ENCODE measurements at places on chromosomes 12 and 14. TPM values are rescaled to one million over a fixed set of nuclear protein-coding genes. Genes with fewer than 3 reads are reported as not detected.

DNA sequence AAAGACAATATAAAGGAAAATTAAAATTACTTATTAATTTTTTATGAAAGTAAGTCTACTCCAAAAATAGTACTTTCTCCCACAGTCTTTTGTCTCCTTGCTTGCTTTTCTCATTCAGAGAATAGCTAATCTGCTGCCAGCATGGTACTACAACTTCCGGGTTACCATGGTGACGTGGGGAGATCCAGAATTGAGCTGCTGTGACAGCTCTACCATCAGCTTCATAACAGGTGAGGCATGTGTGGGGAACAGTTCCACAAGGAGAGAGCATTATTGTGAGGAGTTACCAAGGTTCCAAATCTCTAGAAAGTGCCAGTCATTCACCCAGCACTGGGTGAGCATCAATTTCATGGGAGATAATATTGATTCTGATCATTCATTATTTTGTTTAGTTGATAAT, 197.8 kb downstream of the PTPRO start:
- no peaks in the 10 kb centered on the region for H3K27me3 ChIP-seq
- no peak for DNase-seq
- H3K4me3 ChIP-seq: no peak overlapping the region
- peaks cover 3% of the 10 kb centered on the region for H3K4me1 ChIP-seq
- H3K36me3 ChIP-seq: no peaks in the 10 kb centered on the region

DNA sequence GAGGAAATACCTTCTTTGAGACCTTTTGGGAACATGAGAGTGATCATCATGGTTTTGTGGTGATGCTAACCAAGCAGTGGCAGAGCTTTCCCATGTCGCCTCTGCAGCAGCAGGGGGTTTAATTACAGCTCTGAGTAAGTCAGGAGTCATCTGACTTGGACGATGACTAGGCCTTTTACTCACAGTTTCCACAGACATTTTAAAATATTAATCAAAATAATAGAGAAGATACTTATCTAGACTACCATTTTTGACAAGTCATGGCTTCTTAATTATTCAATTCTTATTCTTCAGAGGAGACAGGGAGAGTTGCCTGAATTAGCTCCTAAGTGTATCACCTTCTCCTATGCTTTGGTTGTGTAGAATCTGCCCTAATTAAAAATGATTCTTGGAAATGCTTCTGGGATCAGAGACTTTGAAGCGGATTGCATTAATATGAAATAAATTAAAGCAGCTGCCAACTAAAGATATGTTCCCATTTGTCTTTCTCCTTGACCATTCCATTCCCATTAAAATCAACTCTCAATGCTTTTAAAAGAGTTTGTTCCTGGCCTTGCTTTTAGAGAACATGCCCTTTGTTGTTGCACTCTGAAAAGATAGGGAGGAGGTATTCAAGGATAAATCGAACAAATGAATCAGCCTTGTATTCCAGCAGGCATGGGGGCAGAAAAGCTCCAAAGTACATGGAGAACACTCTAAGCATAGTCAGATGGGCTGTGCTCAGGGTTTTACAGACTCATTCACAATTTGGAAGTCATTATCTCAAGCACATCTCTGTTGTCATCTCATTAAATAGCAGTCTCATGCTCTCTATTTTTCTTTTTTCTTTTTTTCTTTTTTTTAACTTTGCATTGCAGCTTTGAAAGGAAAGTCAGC, 7.7 kb upstream of the IFNG-AS1 start:
- H3K36me3 ChIP-seq: no peaks in the 10 kb centered on the region
- H3K27me3 ChIP-seq: no peaks in the 10 kb centered on the region
- no peak overlapping the region for H3K27ac ChIP-seq

MMAB gene
- 41.6 TPM for total RNA-seq

GRCh38 chr14:83290447-83290846, 1756.8 kb upstream of the SEL1L start:
- peaks cover 6% of the 10 kb centered on the region for H3K4me1 ChIP-seq
- no peak overlapping the region for H3K27ac ChIP-seq
- H3K4me3 ChIP-seq: no peak overlapping the region
- no peaks in the 10 kb centered on the region for H3K27me3 ChIP-seq
- H3K36me3 ChIP-seq: no peaks in the 10 kb centered on the region
- DNase-seq: no peak

CNOT2 gene
- total RNA-seq: 136 TPM

DNA sequence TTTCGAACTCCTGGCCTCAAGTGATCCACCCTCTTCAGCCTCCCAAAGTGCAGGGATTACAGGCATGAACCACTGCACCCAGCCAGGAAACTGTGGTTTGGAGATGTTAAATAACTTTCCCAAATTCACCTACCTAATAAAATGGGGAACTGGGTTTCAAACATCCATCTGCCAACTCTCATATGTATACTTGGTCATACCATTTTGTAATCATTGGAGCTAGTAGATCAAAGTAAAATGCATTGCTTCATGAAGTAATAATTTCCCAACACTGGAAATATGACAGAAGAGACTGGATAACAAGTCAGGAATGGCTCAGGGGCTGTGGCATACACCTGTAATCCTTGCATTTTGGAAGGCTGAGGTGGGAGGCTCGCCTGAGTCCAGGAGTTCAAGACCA, 5.3 kb upstream of the HECTD1 start:
- no peaks in the 10 kb centered on the region for H3K36me3 ChIP-seq
- H3K27ac ChIP-seq: no peak overlapping the region
- peaks cover 9% of the 10 kb centered on the region for H3K27me3 ChIP-seq
- H3K4me1 ChIP-seq: peaks cover 12% of the 10 kb centered on the region
- no peak for DNase-seq

GRCh38 chr14:89418452-89418851, 1.4 kb upstream of the FOXN3 start:
- peak overlapping the region; percentile 24 for H3K27ac ChIP-seq
- H3K4me3 ChIP-seq: peak overlapping the region; percentile 76
- peaks cover 6% of the 10 kb centered on the region for H3K36me3 ChIP-seq
- no peak for DNase-seq
- H3K4me1 ChIP-seq: peaks cover 41% of the 10 kb centered on the region
- peaks cover 19% of the 10 kb centered on the region for H3K27me3 ChIP-seq

- no peak for DNase-seq
- peaks cover 4% of the 10 kb centered on the region for H3K36me3 ChIP-seq
- H3K27ac ChIP-seq: no peak overlapping the region
Measured at GRCh38 chr12:94265966-94266745, 117.8 kb downstream of the PLXNC1 start.

POTEM gene
- total RNA-seq: not detected

DNA sequence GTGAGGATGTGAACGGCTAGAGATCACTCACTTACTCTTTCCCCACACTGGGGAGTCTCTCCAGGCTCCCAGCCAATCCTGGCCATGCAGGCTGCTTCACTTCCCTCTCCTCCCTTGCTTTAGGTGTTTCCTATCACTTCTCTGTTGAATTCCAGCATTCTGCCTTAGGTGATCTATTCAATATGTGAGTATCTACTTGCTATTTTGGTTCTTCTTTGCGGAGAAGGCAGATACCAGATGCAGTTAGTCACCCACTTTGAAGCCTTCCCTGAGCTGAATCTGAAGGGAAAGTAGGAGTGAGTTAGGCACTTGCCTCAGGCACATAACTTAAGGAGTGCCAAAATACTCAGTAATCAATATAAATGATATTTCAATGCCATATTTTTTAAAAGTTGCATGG, 36.0 kb upstream of the FAR2 start:
- H3K4me3 ChIP-seq: no peak overlapping the region
- no peak for DNase-seq
- no peak overlapping the region for H3K27ac ChIP-seq
- H3K27me3 ChIP-seq: peaks cover 4% of the 10 kb centered on the region
- no peaks in the 10 kb centered on the region for H3K4me1 ChIP-seq

GRCh38 chr14:57928732-57929131, 62.8 kb upstream of the SLC35F4 start:
- H3K27me3 ChIP-seq: peaks cover 1% of the 10 kb centered on the region
- H3K36me3 ChIP-seq: no peaks in the 10 kb centered on the region
- H3K27ac ChIP-seq: no peak overlapping the region
- no peak for DNase-seq

- H3K4me1 ChIP-seq: peaks cover 31% of the 10 kb centered on the region
- peaks cover 37% of the 10 kb centered on the region for H3K36me3 ChIP-seq
- H3K27ac ChIP-seq: peak overlapping the region; percentile 100
- no peak for DNase-seq
Measured at GRCh38 chr14:39177168-39177545, 2.1 kb downstream of the PNN start.

CREBL2 gene
- total RNA-seq: 26.9 TPM

NUMB gene
- total RNA-seq: 218 TPM

SNRNP35 gene
- 18.8 TPM for total RNA-seq

LRTM2 gene
- total RNA-seq: not detected

- H3K4me1 ChIP-seq: no peaks in the 10 kb centered on the region
- no peak overlapping the region for H3K27ac ChIP-seq
Measured at GRCh38 chr14:25658988-25659387, 609.0 kb upstream of the STXBP6 start.

DNA sequence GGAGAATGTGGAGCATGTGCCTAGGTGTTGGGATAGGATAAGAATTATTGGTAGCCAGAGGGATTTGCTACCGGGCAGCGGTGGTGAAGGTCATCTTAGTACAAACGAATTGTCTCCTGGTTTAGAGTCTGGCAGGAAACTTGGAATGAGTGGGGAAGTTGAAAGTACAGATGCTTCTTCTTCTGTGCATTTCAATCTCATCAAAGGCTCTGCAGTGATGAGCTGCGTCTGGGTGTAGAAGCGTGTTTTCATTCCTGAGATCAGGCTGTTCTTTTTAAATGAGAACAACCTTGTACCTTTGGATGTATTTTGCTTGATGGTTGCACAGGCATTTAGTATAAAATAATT, 2.1 kb downstream of the WNK1 start:
- DNase-seq: no peak
- peak overlapping the region; percentile 76 for H3K27ac ChIP-seq
- H3K27me3 ChIP-seq: peaks cover 6% of the 10 kb centered on the region
- H3K4me3 ChIP-seq: peak overlapping the region; percentile 97
- H3K4me1 ChIP-seq: peaks cover 31% of the 10 kb centered on the region
- H3K36me3 ChIP-seq: peaks cover 9% of the 10 kb centered on the region

PRR4 gene
- 3.7 TPM for total RNA-seq
